ENCODE measurements at places on chromosomes 11 and 22.

- DNase-seq, result no peak
These were observed 540.9 kb downstream of the TBC1D22A start for GRCh38 chr22:47303161-47303890.

DNA sequence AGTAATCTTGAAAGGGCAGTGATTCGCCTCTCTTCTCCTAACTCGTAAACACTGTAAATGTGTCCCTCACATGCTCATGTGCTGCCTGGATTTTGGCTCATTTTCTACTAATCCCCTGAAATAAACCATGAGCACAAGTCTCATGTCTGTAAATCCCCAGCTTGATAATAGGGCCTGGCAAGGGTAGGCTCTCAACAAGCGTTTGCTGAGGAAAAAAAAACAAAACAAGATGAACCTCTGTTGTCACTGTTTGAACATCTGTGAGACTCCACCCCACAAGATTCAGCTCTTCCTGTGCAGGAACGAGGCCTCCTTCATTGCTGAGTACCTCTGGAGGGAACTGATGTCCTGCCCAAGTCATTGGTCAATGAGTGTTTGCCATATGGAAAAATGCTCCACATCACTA, 4.5 kb upstream of the CYB5R2 start:
- no peak for DNase-seq

GRCh38 chr22:44063462-44064371, 39.6 kb downstream of the PARVB start:
- DNase-seq, result no peak

DNA sequence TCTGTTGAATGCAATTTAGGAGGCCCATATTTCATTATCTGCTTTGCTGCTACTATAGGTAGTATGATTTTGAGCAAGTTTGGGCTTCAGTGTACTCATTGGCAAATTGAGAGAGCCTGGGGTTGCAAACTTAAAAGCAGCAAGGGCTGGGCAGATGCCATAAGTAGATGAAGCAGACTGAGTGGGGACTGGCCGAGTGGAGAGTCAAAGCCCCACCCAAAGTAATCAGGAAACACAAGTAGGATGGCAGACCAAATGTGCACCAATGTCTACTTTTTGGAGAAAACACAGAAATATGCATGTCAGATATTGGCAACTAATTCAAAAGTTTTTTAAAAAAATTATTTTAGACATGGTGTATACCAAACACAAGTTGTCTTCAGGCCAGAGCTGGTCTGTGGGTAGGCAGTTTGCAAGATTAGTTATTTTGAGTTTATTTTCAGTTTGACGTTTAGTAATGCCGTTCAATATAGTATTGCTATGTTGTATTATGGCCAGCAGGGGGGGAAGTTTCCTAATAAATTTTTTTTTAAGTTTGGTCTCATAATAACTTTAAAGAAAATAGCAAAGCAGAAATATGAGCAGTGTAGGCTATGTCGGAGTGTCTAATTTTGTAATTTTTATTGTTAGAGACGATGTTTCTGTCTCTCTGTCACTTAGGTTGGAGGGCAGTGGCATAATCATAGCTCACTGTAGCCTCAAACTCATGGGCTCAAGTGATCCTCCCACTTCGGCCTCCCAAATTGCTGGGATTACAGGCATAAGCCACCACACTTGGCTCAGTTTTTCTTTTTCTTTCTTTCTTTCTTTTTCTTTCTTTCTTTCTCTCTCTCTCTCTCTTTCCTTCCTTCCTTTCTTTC, 105.1 kb downstream of the HIPK3 start:
- DNase-seq, result no peak

DNA sequence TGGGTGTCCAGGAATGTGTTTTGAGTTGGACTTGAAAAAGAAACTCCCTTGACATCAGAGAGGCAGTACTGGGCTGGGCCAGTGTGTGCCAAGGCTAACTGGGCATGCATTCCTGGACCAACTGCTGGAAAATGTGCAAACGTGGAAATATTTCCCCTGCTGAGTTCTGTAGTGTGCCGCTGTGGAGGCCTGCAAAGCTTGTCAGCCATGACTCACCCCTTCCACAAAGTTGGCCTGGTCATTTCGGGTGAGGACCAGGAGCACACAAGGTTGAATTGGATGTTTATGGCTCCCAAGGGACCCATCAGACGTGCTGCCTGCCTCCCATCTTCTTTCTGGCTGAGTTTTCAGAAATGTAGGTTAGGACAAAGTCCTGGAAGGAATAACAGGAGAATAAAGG, 513.1 kb downstream of the MIAT start:
- DNase-seq, result peak; percentile 79

GRCh38 chr11:121249039-121249663, 43.4 kb upstream of the SC5D start:
- DNase-seq, result peak; percentile 34

- DNase-seq, result no peak
These were observed 179.1 kb upstream of the MTNR1B start for GRCh38 chr11:92790366-92790765.

DNA sequence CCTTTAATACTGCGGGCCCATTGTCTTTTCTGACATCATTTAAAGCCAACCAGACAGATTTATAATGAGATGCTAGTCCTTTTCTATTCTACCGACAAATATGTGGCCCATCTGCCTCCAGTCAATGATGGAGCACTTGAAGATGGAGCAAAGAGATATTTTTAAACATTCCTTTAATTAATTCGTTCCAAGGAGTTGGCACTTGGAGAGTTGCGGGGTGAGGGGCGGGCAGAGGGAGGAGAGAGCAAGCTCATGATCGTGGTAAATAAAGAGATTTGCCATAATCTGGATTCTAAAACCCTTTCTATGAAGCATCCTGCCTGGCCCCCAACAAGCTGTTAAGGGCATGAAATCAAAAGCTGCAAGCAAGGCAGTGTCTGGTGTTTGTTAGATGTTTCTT, 5.0 kb downstream of the SLC1A2 start:
- no peak for DNase-seq

- peak; percentile 67 for DNase-seq
These were observed 37.6 kb upstream of the BIRC3 start for GRCh38 chr11:102279641-102280170.

- DNase-seq, result no peak
These were observed 621.2 kb downstream of the KCNA4 start for GRCh38 chr11:29395555-29396072.

DNA sequence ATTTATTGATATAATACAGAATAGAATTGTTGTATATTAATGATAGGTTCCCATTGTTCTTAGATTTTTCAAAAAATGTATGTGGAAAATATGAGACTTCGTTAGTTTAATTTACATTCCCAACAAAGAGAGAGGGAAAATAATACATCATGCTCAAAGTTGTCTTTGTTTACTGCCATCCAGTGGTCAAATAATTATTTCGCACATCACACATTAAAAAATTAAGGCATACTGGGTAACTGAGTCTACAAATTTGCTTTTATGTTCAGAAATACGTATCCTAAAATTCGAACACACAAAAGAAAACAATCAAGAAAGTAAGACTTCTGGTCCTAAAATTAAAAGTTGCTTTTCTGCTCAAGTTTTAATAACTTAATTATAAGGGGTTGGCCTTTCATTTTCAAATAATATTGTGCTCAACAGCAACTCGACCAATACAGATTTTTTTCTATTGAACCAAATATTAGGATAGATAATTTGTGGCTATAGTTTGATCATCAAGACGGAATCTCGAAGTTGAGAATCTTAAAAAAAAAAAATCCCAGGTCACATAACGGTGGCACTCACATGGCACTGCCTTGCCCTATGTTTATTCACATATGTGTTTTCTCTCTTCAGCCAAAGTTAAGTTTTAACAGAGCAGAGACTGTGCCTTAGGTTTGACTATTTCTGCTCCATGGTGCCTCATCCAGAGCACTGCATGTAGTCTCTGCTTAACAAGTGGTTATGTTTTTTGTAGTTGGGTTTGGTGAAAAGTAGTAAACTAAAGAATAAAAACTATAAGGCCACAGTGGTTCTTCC, 12.3 kb downstream of the PDGFD start:
- DNase-seq, result no peak

DNA sequence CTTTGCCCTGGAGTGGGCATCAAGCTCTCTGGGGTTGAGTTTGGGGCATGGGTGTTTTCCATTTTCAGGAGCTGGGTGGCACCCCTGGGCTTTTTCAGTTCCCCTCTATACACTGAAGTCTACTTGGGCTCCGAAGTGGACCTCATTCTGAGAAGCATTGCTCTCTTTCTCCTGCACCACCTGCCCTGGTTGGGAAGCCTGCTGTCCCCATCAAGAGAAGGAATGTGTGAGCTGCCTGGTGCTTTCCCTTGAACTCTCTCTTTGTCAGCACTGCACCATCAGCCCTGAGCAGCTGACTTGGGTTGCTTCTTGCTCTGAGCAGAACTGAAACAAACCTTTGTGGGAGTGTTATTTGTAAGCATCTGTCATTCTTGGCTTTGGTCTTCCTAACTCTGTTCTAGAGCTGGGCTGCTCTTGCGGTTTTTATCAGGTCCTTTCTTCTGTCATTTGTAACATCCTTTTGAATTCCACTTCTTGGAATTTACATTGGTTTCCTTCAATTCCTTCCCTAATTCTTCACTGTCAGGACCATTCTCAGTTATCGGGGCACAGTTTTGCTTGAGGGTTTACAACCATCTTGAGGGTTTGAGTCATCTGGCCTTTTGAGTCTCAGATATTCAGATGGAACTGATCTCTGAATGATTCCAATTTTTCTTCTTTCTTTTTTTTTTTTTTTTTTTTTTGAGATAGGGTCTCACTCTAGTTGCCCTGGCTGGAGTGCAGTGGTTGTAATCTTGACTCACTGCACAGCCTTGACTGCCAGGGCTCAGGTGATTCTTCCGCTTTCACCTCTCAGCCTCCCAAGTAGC, 20.5 kb downstream of the UBE2L3 start:
- DNase-seq, result no peak

DNA sequence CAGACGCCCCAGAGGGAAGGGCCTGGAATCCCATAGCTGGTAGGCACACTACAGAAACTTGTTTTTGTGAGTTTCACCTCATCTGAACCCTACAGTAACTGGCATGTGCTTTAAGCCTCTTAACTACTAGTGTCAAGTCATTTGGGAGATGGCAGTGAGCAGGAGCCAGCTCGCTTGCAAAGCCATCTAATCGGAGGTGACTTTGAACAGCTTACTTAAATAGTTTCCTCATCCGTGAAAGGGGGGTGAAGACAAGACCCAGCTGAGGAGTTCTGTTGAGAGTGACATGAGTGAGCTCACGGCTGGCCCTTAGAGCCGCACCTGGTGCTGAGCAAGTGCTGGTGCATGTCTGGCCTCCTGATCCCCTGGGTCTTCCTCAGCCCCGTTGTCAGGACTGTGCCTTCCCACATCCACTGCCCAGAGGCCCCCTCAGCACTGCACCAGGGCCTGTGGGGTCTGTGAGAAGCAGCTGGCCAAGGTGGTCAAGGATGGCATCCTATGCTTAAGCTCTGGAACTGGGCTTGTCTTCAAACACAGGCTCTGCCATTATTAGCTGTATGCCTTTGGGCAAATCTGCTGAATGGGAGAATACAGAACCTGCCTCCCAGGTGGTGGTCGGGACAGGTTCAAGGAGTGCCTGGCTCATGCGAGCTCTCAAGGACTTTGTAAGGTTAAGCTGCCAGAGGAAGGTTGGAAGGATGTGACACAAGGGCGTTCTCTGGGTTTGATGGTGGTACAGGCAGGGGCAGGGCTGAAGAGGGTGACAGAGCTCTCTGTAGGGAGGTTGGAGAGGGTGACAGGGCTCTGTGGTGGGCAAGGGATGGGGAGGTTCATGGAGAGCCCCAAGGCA, 27.3 kb downstream of the INCENP start:
- DNase-seq, result no peak

- DNase-seq, result no peak
These were observed 32.3 kb upstream of the CYP2R1 start for GRCh38 chr11:14924318-14924717.

DNA sequence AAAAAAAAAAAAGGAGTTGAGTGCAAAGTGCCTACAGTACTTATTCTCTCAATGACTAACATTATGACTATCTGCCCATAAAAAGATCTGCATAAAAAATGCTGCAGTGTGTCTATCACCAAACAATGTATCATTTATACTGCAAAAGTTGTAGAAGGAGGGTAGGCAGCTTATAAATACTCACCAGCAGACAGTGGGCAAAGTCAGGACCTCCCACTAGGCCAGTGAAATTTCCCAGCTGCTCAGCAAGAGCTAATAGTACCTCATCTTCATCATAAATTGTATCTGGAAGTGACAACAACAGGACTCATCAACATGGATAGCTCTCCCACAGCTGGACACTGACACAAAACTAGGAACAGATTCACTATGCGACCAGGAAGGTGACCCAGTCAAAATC, 1.6 kb downstream of the PPP2R1B start:
- no peak for DNase-seq

DNA sequence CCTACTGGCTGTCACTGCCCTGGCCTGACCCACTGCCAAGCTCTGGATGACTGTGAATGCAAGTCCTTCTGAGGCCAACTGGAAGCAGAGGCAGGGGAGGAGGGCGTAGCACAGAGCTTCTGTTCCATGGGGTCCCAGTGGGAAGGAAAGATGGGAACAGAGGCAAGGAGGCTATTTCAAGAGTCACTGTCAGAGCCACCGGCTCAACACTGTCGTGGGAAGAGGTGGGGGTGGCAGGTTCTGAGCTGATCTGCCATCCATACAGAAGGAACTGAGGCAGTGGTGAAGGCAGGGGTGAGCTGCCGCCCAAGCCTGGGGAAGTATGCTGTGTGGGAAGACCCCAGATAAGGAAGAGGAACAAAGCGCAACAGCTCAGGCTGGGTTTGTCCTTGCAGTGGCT, 54.7 kb downstream of the SGSM3 start:
- DNase-seq, result no peak

DNA sequence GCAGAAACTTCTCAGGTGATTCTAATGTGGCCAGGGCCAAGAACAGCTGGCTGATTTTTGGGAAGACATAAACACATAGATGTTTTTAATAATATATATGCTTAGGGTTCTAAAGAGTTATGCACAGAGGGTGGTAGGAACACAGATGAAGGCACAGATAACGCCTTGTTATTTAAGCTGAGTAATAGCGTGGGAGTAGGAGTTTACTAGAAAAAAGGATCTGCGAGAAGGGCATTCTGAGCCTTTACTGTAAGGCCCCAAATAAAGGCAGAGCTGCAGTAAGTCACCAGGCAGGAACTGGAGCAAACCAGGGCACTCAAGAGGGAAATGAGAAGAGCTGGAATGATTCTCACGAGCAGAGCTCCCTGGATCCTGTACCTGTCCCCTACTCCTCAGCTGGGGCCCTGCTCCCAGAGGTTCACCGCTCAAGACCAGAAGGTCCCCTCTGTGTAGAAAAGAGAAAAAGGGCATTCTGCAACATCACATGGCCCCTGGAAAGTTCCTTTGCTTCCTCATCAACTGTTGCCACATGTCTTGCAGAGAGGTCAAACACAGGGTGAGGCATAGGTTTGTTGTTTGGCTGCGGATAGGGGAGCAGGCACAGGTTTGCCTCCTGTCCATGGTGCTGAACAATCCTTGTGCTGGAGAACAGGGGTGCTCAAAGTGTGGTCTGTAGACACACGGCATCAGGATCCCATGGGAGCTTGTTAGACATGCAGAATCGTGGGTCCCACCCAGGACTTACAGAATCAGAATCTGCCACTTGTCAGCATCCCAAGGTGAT, 125.7 kb downstream of the TENM4 start:
- no peak for DNase-seq

DNA sequence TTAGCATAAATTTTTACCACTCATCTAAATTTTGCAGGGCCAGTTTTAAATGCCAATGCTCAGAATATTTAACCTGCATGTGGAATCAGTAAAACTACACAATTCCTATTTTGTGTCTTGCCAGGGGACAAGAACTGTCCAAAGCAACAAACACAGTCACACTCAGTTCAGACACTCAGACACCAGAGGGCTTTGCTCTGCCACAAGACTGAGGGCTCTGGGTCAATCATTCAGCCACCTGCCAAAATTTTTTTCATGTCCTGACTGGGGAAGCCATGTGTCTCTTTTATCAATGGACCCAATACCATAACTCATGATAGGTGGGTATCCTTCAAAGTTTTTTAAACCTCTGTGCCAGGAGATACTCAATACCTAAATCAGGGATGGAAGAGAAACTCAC, 304.0 kb upstream of the ANO3 start:
- DNase-seq, result no peak

Data from fibroblast of skin of left quadriceps (primary cell).